ENCODE measurements at places on chromosomes 13 and 19. TPM values are rescaled to one million over a fixed set of nuclear protein-coding genes. Genes with fewer than 3 reads are reported as not detected.

The LRRC63 gene
- 0.59 TPM for total RNA-seq

The ZNF708 gene
- 9.2 TPM for total RNA-seq

The ENOX1 gene
- 0.09 TPM for total RNA-seq

GRCh38 chr13:76871432-76871831, 14.8 kb downstream of the KCTD12 start:
- no peak for DNase-seq
- H3K4me3 ChIP-seq, result no peak overlapping the region
- no peaks in the 10 kb centered on the region for H3K36me3 ChIP-seq
- no peaks in the 10 kb centered on the region for H3K4me1 ChIP-seq
- no peak overlapping the region for H3K27ac ChIP-seq

Measured in activated CD8-positive, alpha-beta T cell treated with anti-CD3 and anti-CD28 coated beads for 36 hours (primary cell).